ENCODE measurements at places on chromosomes 6 and 20.

DNA sequence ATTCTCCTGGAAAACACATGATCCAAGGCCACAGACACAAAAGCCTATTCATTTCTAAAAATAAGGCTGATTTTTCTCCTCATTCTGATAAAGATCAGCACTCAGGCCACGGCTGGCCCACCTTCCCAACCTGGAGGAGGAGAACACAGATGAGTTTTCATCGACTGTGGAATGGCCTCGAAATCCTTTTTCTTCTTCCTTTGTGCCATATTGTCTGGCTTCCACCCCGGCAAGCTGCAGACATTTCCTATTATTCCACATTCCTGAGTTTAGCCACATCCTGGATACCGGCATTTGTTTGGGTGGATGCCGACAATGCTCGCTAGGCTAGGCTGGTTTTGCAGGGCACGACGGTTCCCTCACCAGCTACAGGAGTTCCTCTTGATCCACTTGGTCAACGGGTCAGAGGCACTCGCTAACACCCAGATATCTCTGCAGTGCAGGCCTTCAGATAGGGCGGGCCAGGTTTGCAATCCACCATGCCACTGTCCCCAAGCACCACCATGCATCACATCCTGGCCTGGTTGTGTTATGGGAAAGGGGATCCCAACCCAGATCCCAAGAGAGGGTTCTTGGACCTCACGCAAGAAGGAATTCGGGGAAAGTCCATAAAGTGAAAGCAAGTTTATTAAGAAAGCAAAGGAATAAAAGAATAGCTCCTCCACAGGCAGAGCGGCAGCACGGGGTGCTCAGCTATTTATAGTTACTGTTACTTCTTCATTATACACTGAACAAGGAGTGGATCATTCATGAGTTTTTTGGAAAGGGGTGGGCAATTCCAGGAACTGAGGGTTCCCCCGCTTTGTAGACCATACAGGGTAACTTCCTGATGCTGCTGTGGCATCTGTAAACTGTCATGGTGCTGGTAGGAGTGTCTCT lies 4.2 kb upstream of the CTSZ start:
- DNase-seq, result peak; percentile 96

DNA sequence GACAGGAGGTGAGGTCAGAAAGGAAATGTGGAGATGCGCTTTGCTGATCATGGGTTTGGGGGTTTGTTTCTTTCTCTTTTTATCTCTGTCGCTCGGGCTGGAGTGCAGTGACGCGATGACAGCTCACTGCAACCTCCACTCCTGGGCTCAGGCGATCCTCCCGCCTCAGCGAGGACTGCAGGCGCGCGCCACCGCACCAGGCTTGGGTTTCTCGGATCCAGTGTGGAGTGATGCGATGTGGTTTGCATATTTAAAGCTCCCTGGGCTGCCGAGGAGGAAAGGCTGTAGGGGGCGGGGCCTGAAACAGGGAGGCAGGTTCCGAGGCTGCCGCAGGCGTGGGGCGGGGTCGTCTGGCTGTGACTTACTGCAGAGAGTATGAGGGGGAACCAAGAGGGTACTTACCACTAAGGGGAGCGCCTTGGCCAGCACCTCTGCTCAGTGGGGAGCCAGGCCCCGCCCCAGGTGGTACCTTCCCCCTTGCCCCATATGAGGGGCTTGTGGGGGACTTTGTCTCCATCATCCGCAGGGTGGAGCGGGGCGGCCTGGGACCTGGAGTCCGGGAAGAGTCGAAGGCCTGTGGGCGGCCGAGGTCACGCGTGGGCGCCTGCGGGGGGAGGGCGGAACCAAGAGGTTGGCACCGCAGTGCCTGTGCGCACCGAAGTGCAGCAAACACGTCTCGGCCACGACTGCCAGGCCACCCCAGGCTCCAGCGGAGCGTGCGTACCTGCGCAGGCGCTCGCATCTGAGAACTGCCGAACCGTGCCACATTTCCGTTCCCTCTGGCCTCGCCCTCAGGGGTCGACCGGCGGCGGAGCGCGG lies 12.7 kb upstream of the BAK1 start:
- no peak for DNase-seq

DNA sequence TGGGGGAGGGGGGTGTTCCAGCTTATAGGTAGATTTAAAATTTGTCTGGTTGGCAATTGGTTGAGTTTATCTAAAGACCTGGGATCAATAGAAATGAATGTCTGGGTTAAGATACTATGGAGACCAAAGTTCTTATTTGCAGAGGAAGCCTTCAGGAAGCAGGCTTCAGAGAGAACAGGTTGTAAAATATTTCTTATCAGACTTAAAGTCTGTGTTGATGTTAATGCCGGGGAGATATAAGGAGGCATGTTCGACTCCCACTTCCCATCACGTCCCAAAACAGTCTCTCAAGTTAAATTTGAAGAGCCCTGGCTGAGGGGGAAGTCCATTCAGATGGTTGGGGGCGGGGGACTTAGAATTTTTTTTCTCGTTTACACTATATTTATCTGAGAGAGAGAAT lies 12.3 kb upstream of the BLCAP start:
- DNase-seq, result no peak

- DNase-seq, result peak; percentile 17
Observed at GRCh38 chr6:138988469-138988834, 399 bp upstream of the REPS1 start.

DNA sequence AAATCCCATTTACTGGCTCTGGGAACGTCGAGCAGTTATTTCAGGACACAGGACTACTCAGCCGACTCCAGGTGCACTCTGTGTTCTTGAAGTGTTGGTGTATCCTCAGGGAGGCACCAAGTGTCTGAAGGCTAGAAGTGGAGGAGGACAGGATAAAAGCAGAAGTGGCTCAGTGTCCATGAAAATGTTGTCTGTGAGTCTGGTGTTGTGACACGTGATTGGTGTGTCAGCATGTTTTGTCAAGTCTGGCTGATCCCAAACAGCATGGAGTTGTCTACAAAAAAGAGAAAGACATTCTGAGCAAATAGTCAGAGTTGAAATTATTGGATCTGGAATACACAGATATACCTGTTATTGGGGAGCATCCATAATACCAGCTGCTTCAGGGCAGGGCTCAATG lies 30.3 kb downstream of the SCGN start:
- DNase-seq, result no peak

DNA sequence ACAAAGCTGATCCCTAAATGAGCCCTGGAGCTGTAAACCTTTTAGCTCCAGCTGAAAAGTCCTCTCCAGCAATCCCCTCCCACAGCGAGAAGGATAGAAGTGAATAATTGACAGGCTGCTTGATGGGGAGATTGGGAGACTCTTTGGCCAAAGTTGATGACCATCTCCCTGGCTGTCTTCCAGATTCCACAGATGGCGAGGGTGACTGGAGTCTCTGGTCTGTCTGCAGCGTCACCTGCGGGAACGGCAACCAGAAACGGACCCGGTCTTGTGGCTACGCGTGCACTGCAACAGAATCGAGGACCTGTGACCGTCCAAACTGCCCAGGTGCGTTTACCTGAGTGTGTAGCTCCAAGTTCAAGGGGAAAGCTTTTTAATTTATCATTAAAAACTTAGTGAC lies 67.3 kb downstream of the ISM1 start:
- no peak for DNase-seq

DNA sequence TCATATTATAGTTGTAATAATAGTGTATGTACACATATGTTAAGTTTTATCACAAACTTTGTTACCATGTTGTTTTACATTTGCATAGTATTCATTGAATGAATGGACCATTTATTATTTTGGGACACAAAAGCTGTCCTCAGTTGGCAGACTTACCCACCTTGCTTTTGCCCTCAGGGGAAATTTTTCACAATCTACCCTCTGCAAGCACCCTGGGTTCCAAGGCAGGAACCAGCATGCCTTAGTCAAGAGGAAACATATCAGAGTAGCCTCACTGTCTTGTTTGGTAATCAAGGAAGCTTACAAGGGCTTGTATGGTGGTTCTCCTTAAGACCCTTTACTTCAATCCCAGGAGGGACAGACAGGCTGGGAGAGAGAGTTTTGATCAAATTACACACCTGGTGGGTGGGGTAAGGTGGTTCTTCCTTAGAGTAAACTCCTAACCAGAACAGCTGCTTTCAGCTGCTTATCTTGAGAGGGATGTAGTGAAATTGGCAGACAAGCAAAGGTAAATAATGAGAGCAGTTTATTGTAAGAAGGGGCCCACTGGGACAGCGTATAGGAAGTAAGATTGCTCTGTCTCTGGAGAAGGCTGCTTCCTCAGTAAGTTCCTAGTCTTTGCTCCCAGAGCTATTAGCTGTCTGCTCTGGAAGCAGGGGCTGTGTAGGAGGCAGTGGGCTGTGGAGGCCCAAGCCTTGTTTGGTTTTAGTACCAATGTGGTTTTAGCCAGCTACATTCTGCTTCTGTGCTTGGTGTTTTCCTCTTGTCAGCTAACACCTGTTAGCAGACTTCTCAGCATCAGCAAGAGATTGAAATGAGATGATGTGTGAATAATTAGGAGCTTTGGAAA lies 31.1 kb downstream of the BRPF3 start:
- DNase-seq, result no peak

DNA sequence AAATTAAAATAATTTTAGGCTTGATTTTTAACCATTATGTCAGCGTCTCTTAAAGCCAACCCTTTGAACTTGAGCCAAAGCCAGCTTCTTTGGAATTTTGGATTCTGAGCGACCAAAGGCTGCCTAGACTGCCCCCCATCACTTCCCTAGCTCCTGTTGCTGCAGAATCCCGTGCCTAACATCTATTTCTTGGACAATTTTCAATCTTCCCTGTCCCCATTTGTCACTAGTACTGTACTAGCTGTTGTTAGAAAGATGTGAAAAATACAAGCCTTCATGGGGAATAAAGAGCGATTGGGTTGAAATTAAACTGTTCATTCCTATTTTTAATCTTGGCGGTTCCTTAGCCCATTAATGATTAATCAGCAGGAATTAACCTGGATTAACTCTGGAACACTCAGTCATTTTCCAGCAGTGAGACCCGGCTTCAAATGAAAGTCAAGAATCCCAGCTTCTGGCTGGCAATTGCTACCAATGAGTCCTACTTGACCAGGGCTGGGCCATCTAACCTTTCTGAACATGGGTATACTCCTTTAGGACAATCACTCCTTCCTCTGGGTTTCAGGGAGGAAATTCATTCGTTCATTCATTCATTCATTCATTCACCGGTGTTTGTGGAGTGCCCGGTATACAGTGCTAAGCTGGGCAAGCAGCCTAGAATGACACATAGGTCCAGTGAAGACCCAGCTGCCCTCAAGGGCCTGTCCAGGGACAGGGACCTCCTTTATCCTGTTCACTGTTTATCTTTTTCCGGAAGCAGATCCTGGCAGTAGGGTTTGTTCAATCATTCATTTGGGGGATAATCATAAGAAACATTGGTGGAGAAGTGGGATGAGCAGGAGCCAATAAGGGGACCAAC lies 1.4 kb upstream of the RRBP1 start:
- no peak for DNase-seq

DNA sequence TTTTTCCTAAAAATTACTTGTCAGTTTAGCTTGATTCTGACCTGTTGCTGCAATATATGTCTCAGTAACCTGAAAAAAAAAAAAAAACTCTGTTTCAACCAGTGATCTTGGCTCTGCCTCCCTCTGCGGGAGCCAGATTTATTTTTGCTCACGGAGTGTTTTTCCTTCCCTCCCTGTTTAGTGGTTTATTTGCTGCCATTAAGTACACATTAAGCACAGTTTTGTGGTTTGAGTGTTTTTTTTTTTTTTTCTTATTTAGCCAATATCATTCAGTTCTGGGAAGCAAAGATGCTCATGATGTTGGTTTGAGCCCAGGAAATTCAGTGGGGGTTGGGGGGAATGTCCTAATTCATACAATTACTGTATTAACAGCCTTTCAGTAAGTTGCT lies 110.1 kb upstream of the GPR6 start:
- peak; percentile 55 for DNase-seq

DNA sequence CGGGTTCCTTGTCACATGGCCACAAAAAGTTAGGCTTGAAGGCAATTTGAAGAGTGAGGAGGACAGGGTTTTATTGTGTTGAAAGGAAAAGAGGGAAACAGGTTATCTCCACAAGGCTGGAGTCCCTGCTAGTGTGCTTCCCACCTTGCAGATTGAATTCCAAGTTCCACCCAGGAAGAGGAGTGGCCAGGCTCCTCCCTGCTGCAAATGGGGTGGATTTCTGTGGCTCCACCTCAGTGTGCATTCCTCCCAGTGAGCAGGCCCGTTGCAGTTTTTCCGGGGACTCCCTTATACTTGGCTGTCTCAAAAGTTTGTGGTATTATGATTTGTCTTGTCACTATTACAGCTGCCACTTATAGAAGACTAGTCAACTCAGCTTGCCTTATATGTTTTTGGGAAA lies 281.8 kb upstream of the PLCB4 start:
- no peak for DNase-seq

DNA sequence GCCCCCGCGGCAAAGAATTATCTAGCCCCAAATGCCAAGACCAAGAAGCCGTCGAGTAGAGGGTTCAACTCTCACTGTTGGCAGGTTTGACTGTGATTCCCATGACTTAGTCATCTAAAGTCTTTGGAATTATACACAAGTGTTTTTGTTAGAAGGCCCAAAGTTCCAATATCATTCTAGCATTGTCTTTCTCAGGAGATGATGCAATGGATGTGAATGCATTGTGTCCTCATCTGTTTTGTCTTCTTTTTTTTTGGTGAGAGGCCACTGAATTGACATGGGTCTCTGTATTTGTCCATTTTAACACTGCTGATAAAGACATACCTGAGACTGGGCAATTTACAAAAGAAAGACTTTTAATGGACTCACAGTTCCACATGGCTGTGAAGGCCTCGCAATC lies 290.5 kb upstream of the ZFP64 start:
- DNase-seq, result no peak

GRCh38 chr6:63525186-63525878 lies 46.9 kb upstream of the LOC128125822 start:
- DNase-seq, result no peak

DNA sequence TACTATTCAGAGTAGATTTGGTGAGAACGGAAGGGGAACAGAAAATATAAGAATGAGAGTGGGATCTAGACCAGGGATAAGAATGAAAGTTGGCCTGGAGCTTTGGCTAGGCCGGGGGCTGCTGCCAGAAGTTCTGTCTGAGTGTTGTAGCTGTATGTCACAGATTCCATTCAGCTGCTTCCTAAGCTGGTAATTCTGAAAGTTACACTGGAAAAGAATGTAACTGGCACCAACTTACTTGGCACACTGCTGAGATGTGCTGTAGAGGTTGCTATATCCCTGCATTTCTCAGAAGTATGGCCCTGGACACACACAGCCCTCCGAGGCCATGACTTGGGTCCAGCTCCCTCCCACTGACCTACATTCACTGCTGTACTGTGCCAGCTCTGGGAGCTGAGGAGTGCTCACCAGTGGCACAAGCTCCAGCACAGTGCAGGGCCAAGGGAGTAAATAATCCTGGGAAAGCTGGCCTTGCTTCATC lies 25.8 kb upstream of the TMEM217 start:
- DNase-seq, result peak; percentile 84

DNA sequence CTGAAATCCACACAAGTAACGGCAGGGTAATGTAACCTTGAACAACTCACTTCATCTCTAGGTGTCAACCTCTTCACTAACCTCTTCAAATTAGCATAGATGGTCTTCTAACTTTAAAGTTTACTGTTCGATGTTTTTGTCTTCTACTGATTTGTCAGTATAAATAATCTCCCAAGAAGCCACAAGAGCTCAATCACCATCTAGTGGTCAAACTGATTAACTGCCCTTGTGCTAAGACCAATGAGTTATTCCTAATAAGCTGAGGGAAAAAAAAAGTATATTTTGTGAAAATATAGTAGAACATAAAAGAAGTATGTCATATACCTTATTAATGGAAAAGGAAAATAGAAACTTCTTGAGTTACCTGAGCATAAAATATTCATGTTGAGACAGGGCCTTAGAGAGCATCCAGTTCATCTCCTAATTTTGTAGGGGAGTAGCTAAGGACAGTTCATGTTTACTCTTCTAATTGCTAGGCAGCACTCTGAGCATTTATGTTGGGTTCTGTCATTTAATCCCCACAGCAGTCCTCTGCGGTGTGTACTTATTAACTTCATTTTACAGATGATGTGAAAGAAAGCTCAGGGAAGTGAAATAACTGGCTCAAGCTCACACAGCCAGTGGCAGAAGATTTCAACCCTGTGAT lies 317.1 kb downstream of the ESR1 start:
- peak; percentile 74 for DNase-seq
